ENCODE measurements at places on chromosomes 2 and 18.

DNA sequence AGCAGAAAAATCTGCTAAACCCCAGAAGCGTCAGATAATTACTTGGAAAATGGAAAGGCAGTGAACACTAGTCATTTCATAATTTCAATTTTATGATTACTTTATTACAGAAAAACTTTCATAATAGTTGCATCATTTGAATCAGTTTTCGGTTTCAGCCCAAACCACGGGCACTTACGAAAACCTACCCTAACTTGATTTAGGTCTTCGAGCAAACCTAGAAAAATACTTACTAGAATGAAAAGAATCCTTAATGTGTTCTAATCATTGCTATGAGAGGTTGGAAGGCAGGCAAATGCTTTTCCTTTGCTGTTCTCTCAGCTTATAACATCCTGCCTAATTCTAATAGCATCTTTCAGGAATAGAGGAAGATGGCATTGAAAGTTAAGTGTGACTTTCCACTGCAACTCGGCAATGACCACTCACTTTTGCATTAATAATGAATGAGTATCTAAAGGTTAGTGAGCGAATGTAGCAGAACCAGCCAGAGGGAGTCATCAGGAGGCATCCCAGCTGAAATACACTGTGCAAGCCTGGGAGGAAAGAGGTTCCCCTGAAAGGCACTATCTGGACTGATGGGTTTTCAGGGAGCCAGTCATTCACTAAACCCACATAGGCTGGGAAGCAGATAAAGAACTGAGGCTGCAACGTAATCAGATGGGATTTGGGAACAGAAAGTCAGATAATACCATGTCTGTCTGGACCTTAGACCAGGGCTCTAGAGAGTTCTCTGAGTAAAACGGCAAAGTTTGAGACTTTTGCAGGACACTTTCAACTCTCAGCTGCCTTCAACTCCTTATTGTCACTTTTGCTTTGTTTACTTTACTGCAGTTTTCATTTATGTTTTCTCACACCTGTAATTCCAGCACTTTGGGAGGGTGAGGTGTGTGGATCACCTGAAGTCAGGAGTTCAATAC, 520.8 kb downstream of the RNF144A start:
- DNase-seq = no peak

DNA sequence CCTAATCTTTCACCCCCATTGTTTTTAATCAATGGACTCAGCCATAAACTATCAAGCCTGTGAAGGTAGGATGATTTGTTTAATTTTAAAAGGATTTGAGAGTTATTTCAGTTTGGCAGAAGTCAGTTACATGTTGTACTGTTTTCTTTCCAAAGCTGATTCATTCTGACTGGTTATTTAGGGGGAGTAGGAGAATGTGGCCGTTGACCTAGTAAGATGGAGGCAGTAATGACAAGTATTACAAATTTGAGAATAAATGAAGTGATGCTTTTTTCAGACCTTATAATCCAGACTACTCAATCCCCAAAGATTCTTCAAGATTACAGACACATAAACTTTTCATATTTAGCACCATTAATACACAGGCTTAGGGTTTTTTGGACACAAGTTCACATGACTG, 4.3 kb downstream of the EPHA4 start:
- DNase-seq = no peak

DNA sequence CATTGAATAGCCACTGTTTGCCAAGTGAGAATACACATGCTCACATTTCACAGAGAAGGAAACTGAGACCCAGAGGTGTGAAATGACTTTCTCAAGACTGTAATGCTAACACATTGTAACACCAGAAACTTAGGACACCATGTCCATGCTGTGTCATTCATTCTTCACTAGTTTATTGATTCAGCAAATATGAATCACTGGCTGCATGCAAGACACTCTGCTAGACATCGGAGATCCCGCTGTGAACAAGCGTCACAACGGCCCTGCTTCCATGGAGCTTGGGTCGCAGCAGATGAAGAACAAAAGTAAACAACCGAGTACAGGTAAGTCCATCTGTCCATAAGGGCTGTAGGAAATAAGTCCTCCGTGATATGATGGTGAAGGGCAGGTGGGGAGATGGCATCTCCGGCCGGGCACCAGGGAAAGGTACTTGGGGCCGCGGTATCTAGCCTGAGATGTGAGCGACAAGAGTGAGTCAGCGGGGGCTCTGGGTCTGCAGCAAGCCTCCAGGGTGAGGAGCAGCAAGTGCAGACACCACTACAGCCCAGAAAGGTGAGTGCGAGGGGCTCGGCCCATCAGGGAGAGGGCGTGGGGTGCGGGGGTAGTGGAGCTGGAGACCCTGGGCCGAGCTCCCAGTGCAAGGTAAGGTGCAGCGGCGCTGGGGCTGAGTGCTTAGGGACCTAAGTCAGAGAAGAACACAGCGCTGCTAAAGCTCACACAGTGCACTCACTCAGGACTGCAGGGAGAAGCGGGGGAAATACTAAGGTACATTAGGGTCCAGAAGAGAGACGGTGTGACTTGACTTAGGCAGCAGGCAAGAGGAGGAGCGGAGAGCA, 391.2 kb downstream of the FBXO15 start:
- DNase-seq = no peak

DNA sequence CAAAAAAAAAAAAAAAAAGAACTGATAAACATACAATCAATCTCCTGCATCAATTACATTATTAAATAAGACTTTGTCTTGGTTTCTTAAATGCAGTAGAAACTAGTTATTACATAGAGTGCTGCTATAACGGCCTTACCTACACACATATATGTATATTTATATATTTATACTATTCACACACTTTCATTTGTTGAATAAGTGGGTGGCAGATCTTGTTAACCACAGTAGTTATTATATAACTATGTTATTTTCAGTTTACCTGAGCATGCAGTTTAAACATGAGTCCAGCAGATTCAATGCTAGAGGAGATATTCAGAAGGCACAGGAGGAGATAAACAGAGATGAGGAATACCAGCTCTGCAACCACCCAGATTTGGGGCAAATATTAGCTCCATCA, 81.5 kb upstream of the CD226 start:
- no peak for DNase-seq
